A549 treated with DMSO at 1 μM for 4 hours (cell line): ENCODE measurements at places on chromosomes 12 and 14. TPM values are rescaled to one million over a fixed set of nuclear protein-coding genes. Genes with fewer than 3 reads are reported as not detected.

The KRT72 gene
- total RNA-seq: not detected in 5 replicates

The MUCL1 gene
- total RNA-seq: not detected in 5 replicates

The GTF2H3 gene
- total RNA-seq: 26.6 to 43.8 TPM (median 31.5 TPM) in 5 replicates

The RTL1 gene
- total RNA-seq: 0.33 to 0.38 TPM (median 0.35 TPM) in 5 replicates
